Heart right ventricle (tissue), 16 donors: ENCODE measurements at places on chromosomes 6 and 20. TPM values are rescaled to one million over a fixed set of nuclear protein-coding genes. Genes with fewer than 3 reads are reported as not detected.

GRCh38 chr6:156060013-156060412 lies 604.4 kb upstream of the NOX3 start:
- no peak for DNase-seq
- H3K4me1 ChIP-seq, result peaks cover 6% of the 10 kb centered on the region
- H3K27ac ChIP-seq, result no peak overlapping the region
- no peak overlapping the region for H3K4me3 ChIP-seq
- no peaks in the 10 kb centered on the region for H3K36me3 ChIP-seq

- H3K27me3 ChIP-seq, result no peaks in the 10 kb centered on the region
- no peak for DNase-seq
- no peaks in the 10 kb centered on the region for H3K4me1 ChIP-seq
These were observed 34.9 kb upstream of the ALDH8A1 start for GRCh38 chr6:134984821-134985220.

GRCh38 chr6:139080255-139080920 lies 51.8 kb downstream of the ABRACL start:
- no peak overlapping the region for H3K27ac ChIP-seq
- no peaks in the 10 kb centered on the region for H3K4me1 ChIP-seq
- peak; percentile 28 for DNase-seq
- no peak overlapping the region for H3K4me3 ChIP-seq
- no peaks in the 10 kb centered on the region for H3K27me3 ChIP-seq

DNA sequence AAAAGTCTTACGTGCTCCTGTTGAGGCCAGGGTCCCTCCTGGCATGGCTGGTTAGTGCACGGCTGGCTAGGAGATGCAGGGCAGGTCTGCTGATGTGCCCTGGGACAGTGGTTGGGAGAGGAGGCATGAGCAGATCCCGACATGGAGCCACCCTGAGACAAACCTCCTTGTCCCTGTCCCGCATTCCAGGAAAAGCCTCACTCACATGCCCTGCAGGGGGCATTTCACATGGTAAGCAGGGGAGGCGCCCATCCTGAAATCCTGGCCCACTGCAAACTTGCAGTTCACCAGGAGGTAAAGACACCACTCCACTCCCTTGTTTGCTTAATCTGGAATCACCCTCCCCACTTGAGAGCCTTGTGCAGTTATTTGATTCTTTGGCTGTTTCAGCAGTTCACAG lies 116.7 kb upstream of the SLC24A3 start:
- H3K27ac ChIP-seq, result no peak overlapping the region
- no peaks in the 10 kb centered on the region for H3K27me3 ChIP-seq
- no peak for DNase-seq
- H3K4me1 ChIP-seq, result peaks cover 8% of the 10 kb centered on the region

- no peak overlapping the region for H3K4me3 ChIP-seq
- H3K27me3 ChIP-seq, result no peaks in the 10 kb centered on the region
- H3K36me3 ChIP-seq, result no peaks in the 10 kb centered on the region
- DNase-seq, result no peak
These were observed 43.5 kb upstream of the SCAF8 start for GRCh38 chr6:154689493-154690255.

DNA sequence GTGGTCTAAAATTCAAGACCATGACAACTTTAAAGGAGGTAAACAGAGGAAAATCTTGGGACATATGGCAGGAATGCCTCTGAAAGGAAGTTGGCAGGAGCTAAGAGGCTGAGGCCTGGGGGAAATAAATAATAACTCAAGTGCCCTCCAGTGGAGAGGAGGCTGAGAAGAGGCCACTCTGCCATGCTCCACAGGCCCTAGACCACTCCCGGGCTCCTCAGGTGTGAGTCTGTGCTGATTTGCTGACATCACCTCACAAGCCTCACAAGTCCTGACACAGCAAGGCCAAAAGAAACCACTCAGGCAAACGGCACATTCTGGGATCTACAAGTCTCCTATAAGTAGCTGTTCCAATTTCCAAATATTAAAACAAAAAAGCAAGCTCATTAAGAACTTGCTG lies 91.0 kb upstream of the RIPOR2 start:
- no peak for DNase-seq
- H3K4me1 ChIP-seq, result no peaks in the 10 kb centered on the region
- H3K4me3 ChIP-seq, result no peak overlapping the region
- no peaks in the 10 kb centered on the region for H3K27me3 ChIP-seq
- no peaks in the 10 kb centered on the region for H3K36me3 ChIP-seq

DNA sequence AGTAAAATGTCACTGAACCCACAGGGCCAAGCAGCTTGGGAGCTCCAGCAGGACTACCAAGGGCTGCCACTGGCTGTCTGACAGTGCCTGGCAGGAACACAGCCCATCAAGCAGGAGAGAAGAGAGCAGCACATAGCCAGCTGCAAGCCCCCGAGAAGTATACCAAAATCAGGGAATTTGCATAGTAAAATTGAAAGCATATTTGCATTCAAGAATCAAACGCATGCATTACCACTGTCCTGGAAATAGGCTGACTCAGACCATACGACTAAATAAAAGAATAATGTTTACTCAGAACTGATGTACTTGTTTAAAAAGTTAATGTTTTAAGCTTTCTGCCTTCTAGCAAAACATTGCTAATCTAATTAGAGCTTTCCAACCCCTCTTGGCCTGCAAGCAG lies 298.1 kb downstream of the TFAP2B start:
- no peaks in the 10 kb centered on the region for H3K36me3 ChIP-seq
- no peaks in the 10 kb centered on the region for H3K27me3 ChIP-seq
- no peak for DNase-seq
- H3K4me1 ChIP-seq, result no peaks in the 10 kb centered on the region

- no peaks in the 10 kb centered on the region for H3K27me3 ChIP-seq
- H3K4me1 ChIP-seq, result peaks cover 37% of the 10 kb centered on the region
- H3K27ac ChIP-seq, result no peak overlapping the region
- no peak for DNase-seq
- no peak overlapping the region for H3K4me3 ChIP-seq
These were observed 77.8 kb downstream of the CD164 start for GRCh38 chr6:109304284-109305015.

DNA sequence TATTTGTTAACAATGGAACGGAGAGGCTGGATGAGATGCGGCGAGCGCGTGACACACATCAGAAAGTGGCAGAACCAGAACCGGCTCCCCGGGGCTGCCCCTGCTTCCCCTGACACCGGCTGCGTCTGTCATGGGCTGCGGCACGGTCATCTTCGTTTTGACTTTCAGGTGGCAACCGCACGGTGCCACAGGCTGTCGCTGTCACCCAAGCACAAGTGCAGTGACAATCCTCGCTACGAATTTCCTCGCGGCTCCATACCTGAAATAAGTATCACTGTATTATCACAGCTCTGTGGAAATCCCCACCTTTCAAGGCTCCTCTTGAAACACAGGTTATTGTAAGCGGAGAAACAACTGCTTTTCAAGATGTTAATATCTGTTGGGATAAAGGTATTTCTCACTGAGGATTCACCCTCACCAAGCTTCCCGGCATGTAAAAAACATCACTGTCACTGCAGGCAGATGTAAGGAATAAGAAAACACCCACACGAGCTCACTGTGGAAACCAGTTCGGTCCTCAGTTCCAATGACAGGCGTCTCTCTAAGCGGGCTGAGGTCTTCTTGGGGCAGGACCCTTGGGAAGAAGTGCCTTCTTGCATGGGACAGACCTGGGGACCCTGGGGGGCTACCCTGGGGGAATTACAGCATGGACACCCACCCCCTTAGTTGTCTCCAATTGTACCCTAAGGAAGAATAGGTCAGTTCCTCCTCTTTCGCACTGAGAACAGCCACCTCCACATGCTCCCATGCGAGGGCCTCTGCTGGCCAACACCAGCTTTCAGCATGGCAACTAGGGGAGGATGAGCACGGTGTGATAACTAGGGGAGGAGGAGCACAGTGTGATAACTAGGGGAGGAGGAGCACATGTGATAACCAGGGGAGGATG lies 86.3 kb downstream of the DACT2 start:
- no peaks in the 10 kb centered on the region for H3K36me3 ChIP-seq
- no peak overlapping the region for H3K4me3 ChIP-seq

- no peak overlapping the region for H3K4me3 ChIP-seq
- no peak overlapping the region for H3K27ac ChIP-seq
- H3K27me3 ChIP-seq, result no peaks in the 10 kb centered on the region
These were observed 24.7 kb downstream of the MGME1 start for GRCh38 chr20:17993546-17993945.

DNA sequence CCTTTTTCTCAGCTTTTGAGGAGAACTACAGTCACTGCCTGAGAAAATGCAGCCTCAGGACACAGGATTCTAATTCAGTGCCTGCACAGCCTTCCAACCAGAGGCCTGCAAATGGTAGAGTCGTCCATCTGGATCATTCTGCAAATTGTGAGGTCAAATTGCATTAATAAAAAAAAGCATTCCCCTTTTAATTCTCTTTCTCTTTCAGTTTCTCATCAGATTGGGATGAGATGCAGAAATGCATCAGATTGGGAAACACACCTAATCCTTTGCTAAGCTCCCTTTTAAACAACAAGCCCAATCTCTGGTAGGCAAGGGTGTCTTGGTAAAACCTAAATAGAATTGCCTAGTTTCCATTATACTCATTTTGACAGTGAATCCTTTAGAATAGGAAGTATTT lies 838.8 kb downstream of the MAFB start:
- H3K36me3 ChIP-seq, result no peaks in the 10 kb centered on the region
- H3K4me3 ChIP-seq, result no peak overlapping the region
- peaks cover 4% of the 10 kb centered on the region for H3K4me1 ChIP-seq
- no peak overlapping the region for H3K27ac ChIP-seq

DNA sequence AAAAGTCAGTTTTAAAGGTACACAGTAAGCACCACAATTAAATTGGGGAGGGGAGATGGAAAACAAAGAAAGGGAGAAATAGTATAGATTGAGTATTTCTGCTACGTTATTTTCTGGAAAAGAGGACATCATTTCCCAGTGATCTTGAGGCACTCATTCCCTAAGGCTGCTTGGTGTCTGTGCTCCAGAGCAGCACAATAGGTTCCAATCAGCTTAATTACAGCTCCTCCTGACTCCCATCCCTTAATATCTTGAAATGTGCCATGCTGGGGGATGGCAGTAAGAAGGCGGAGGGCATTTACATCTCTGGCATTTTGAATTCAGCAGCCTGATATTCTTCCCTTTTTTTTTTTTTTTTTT lies 39.5 kb upstream of the BEND3 start:
- no peaks in the 10 kb centered on the region for H3K27me3 ChIP-seq
- H3K4me3 ChIP-seq, result no peak overlapping the region
- no peaks in the 10 kb centered on the region for H3K4me1 ChIP-seq
- no peak for DNase-seq

DNA sequence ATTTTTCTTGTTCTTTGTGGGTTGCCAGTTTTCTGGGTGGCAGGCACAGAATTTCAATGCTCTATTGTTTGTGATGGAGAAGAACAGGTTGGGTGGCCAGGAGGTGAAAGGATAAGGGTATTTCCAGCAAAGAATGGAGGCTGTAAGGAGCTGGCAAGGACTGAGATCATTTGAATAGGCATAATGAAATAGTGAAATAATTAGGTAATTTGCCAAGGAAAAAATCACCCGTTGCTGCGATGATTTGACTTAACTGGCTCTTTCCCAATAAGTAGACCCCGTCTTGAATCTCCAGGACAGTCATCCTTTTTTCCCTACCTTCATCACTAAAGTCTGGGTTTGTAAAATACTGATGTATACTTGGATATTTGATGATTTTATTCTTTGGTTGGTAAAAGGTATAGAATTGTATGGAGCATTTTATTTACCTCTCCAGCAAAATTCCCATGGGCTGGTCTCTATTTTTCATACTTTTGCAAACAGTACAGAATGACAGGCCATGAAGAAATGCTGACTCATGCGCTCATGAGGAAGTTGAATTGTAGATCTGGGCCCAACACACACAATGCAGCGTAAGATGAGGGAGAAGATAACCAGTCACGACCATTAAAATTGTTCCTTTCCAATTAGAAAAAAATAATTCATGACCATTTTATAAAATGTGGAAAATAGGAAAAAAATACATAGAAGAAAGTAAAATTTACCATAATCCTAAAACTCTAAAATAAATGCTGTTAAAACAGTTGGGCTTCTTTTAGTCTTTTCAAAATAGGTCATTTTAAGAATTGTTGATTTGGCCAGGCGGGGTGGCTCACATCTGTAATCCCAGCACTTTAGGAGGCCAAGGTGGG lies 2.4 kb upstream of the GCNT2 start:
- no peak overlapping the region for H3K27ac ChIP-seq
- no peak overlapping the region for H3K4me3 ChIP-seq
- peaks cover 19% of the 10 kb centered on the region for H3K4me1 ChIP-seq
- H3K36me3 ChIP-seq, result no peaks in the 10 kb centered on the region

GRCh38 chr6:127938701-127939100 lies 37.8 kb upstream of the THEMIS start:
- H3K27ac ChIP-seq, result no peak overlapping the region
- no peak for DNase-seq
- no peaks in the 10 kb centered on the region for H3K27me3 ChIP-seq
- H3K36me3 ChIP-seq, result no peaks in the 10 kb centered on the region
- H3K4me1 ChIP-seq, result no peaks in the 10 kb centered on the region

Gene WFDC8
- total RNA-seq, result not detected

Gene PACRG
- 9.5 TPM for total RNA-seq

Gene PRND
- 0.06 TPM for total RNA-seq

Gene WFDC11
- not detected for total RNA-seq

DNA sequence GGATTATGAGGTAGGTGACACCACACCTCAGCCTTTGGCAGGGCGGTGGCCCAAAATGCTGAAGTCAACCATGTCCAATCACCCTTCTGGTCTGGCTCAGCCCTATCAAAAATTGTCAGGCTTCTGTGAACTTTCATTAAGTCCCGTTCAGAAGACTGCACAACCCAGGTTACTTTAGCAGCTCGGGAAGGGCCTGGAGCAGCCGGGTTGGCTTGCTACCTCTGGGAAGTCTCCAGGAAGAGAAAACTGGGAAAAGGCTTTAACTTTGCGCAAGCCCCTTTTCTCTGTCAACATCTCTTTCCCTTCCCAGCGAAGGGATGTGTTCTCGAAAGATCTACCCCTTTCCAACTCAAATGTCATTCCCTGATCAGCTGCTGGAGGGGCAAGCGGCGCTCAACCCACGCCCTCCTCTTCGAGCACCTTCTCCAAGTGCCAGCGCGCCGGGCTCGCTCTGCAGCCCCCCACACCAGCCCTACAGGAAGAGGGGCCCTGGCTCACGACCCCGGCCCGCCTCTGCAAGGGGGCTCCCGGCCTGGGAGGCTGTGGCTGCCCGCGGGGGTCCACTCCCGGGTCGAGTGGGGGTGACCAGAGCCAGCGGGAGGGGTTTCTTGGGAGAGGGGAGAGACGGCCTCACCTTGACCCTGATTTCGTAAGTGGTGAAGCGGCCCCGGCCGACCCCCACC lies 573 bp downstream of the SNX3 start:
- peaks cover 14% of the 10 kb centered on the region for H3K36me3 ChIP-seq
- H3K27me3 ChIP-seq, result no peaks in the 10 kb centered on the region
- peak overlapping the region; percentile 99 for H3K27ac ChIP-seq
- peak overlapping the region; percentile 96 for H3K4me3 ChIP-seq
- no peak for DNase-seq
